ENCODE measurements at places on chromosomes 13 and 19.

GRCh38 chr19:662962-663681, at the start of gene RNF126:
Gene RNF126, minus strand, starts transcription at chr19:663214. Its CDS starts 93 bp downstream, at chr19:663121.
- DNase-seq, result peak; percentile 91

DNA sequence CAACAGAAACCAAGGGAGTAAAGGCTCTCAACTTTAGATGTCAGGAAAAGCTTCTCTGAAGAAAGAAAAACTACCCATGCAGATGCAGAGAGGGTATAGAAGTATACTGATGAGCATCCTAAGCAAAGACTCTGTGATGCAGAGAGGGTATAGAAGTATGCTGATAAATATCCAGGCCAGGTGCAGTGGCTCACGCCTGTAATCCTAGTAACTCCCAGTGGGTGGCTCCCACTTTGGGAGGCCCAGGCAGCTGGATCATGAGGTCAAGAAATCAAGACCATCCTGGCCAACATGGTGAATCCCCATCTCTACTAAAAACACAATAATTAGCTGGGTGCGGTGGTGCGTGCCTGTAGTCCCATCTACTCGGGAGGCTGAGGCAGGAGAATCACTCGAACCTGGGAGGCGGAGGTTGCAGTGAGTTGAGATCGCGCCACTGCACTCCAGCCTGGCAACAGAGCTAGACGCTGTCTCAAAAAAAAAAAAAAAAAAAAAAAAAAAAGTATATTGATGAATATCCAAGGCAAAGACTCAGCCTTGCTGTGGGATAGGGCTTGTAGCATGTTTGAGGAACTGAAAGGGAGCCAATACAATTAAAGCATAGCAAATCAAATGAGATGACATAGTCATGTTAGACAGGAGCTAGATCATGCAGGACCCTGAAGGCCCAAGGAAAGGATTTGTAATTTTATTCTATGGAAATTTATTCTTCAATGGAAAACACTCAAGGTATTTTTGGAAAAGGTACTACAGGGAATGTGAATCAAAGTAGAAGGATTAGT, 14.9 kb downstream of the UBL3 start:
- no peak for DNase-seq

GRCh38 chr19:40469011-40469410, 2.2 kb downstream of the SPTBN4 start:
- no peak for DNase-seq

DNA sequence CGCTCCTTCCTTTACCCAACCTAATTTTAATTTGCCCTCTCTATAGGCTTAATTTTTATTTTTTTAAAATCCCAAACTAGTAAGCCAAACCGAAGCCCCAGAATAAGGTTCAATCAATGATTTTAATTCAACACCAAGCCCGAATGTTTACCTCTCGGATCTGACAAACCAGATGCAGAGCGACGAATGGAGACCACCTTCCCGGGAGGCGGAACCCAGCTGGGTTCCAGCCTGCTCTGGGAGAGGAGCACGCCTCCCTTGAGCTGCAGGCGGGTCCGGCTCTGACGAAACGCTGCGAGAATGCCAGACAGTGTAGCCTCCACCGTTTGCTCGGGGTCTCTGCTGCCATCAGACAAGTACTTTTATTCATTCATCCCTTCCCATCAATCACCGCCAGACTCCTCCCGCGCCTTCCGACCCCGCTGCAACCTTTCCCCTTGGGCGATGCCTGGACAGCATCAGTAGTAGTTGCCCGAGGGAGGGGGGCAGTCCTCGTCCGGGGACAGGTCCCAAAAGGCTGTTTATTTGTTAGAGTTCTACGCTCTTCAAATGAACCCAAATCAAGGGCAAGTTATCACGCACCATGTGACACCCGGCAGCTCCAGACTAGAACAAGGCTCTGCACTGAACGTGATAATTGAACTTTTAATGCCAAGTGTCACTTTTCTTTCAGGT, 752 bp upstream of the EDNRB start:
- peak; percentile 43 for DNase-seq

DNA sequence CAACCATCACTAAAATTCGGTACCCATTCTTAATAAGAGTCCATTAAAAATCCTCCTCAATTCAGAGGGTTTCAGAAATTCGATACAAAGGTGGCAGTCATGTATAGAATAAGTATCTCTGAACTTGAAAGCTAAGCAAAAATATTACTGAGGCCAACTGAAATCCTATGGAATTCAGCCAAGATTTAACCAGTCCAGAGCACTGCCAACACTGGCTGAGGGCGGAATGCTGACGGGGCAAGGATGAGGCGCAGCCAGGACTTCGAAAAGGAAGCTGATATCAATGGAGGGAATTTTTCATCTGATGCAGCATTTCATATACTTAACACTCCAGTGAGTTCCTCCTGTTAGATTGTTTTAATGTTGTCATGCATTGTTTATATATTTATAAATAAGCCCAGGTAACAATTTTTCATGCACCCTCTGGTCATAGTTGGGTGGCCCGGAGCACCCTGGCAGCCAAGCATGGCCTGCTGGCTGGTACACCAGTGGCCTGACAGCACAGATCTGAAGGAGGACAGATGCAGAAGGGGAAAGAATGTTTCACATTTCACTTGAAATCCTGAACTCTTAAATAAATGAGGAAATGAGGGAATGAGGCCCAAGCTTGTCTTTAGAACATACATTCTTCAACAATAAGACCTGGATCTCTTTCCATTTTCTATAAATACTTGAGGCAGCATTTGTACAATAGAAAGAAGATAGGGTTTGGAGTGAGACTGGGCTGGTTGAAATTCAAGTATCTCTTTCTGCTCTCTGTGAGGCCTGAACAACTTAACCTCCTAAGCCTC, 41.5 kb downstream of the WDFY2 start:
- no peak for DNase-seq

GRCh38 chr19:8259142-8259921, 48.8 kb downstream of the CD320 start:
- DNase-seq, result no peak

DNA sequence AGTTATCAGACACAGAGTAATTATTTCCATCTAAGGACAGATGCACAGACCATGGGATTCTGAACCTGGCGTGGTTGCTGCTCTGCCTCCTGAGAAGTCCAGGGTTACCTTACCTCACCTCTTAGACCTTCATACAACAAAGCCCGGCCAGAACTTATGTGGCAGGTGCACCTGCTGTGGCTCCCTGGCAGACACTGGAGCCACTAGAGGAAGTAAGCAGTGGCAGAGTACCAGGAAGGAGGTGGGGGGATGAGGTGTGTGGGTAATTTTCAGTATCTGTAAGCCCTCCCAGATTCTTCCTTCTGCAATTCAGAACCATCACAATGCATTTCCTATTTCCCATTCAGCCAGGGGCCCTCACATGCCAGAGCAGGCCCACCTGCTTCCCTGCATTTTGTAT, 106.1 kb upstream of the DOCK9 start:
- no peak for DNase-seq

DNA sequence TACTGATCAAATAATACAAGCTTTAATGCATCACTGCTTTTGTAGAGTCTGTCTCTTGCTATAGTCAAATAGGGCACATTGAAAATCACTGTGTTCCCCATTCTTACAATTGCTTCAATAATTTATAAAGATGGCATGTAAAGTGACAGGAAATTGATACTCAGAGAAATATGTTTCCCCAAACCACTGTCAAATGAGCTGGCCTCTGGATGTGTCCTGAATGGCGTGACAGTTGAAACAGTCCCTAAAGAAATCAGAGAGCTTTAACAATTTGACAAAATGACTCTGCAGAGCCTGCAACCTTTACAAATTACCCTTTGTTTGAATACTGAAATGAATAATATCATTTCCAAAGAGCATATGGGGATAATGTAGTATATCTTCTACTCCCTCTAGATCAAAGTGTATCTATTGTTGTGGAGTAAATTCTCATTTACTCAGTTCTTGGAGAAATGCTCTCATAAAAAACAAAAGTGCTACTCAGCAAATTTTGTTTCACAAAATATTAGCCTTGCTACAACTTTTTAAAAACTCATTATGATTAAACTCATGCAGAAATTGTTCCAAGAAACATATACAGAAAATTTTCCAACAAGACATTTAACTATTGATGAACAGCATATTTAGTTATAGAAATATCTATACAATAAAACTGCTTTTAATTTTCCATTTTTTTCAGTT, 763.2 kb upstream of the SPRY2 start:
- DNase-seq, result no peak

Measured in C1 segment of cervical spinal cord (tissue), 14 donors.